ENCODE measurements at places on chromosomes 16 and 17.

DNA sequence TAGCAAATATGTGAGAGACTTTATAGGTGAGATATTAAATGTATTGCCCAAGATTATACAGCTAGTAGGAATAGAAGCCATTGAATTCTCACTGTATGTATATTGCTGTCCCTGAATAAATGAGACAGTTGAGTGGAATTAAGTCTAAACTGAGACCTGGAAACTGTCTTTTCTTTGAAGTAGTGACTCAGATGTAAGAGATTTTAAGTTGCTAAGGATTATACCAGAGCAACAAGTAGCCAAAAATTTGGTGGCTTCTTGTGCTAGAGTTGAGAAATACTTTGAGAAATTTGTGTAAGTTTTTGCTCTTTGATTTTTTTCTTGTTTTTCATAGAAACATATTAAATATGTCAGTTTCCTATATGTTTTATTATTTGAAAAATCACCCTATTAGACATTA is 58.7 kb downstream of the TANC2 start:
- H3K4me1 ChIP-seq, result peaks cover 50% of the 10 kb centered on the region
- no peak overlapping the region for H3K27ac ChIP-seq
- no peak for DNase-seq

DNA sequence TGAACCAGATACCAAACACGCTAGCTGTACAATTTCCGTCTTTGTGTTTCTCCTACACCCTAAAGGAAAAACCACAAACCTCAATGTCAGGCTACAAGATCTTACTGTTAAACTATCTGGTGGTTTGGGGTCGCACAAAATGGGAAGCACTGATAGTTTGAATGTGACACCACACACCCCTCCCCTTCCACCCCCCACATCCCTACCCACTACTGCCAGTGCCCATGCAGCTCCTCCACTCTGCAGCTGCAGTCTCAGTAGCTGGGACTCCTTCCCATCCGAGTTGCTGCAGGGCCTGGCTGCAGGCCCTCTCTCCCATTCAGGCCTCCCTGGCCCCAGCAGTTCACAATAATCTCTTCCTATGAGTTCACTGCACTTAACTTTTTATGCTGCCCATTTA is 18.4 kb downstream of the TRAP1 start:
- peaks cover 2% of the 10 kb centered on the region for H3K36me3 ChIP-seq
- H3K4me1 ChIP-seq, result peaks cover 15% of the 10 kb centered on the region
- DNase-seq, result no peak
- H3K4me3 ChIP-seq, result no peak overlapping the region
- no peak overlapping the region for H3K27ac ChIP-seq
- H3K27me3 ChIP-seq, result no peaks in the 10 kb centered on the region

- no peaks in the 10 kb centered on the region for H3K27me3 ChIP-seq
- H3K4me1 ChIP-seq, result peaks cover 72% of the 10 kb centered on the region
- H3K36me3 ChIP-seq, result no peaks in the 10 kb centered on the region
Observed at GRCh38 chr17:77437747-77438146, 297.0 kb downstream of the SEC14L1 start.

GRCh38 chr16:50282010-50282538 is 15.7 kb downstream of the ADCY7 start:
- no peak overlapping the region for H3K4me3 ChIP-seq
- H3K36me3 ChIP-seq, result peaks cover 7% of the 10 kb centered on the region

DNA sequence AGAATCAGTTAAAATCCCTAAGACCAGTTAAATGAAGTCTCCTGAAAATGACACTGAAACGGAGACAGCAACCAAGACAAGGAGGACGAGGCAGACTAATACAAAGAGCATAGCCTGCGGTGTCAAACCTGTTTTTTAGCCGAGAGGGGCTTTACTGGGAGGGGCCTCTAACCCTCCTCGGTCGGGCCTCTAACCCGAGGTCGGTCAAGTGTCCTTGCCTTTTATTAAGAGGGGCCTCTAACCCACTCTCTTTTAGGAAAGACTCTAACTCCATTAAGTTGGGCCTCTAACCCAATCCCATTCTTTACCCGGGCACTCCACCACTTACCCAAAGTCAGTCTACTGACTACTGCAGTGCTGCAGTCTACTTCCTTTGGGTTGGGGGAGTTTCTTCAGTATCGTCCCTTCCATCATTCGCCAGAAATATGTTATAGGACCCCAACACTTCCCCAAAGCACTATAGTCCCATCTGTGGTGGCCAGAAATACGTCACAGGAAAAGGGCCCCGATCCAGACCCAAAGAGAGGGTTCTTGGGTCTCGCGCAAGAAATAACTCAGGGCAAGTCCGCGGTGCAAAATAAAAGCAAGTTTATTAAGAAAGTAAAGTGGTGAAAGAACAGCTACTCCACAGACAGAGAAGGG is 39.2 kb upstream of the ARL4D start:
- peak overlapping the region; percentile 69 for H3K4me3 ChIP-seq
- peaks cover 2% of the 10 kb centered on the region for H3K36me3 ChIP-seq
- peak overlapping the region; percentile 99 for H3K27ac ChIP-seq
- peaks cover 29% of the 10 kb centered on the region for H3K4me1 ChIP-seq

GRCh38 chr17:59439262-59439661 is 107.8 kb downstream of the YPEL2 start:
- no peak for DNase-seq
- no peaks in the 10 kb centered on the region for H3K36me3 ChIP-seq
- no peak overlapping the region for H3K27ac ChIP-seq
- peaks cover 40% of the 10 kb centered on the region for H3K4me1 ChIP-seq

DNA sequence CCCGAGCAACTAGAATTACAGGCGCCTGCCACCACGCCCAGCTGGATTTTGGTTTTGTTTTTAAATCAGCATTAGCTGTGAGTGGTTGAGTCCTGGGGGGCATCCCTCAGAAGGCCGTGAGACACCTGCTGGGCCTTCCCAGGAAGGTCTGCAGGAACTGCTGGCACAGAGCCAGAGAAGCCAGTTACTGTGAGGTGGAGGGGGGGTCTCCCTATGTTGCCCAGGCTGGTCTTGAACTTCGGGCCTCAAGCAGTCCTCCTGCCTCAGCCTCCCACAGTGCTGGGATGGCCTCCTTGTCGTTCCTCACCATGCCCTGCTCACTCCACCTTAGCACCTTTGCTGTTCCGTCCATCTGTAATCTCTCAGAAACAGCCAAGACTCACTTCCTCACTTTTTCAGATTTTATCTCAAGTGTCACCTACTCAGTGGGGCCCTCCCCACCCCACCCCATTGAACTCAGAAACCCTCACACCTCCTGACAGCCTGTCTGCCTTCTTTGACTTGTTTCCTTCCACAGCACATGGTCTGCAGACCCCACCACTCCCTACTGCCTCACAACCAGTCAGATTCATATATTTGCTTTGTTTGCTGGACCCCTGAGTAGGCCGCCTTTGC is 62.3 kb downstream of the WSB1 start:
- H3K36me3 ChIP-seq, result no peaks in the 10 kb centered on the region
- no peak overlapping the region for H3K4me3 ChIP-seq
- DNase-seq, result no peak
- H3K27ac ChIP-seq, result no peak overlapping the region
- peaks cover 31% of the 10 kb centered on the region for H3K4me1 ChIP-seq

- H3K36me3 ChIP-seq, result peaks cover 6% of the 10 kb centered on the region
- H3K27ac ChIP-seq, result no peak overlapping the region
- peaks cover 11% of the 10 kb centered on the region for H3K4me1 ChIP-seq
Observed at GRCh38 chr17:80640366-80641084, 95.9 kb downstream of the RPTOR start.

GRCh38 chr16:86524029-86524428 is 13.7 kb downstream of the FOXF1 start:
- no peak overlapping the region for H3K4me3 ChIP-seq
- peaks cover 59% of the 10 kb centered on the region for H3K27me3 ChIP-seq
- H3K4me1 ChIP-seq, result peaks cover 3% of the 10 kb centered on the region

GRCh38 chr16:68234188-68235107 is 1.5 kb downstream of the ESRP2 start:
- peaks cover 17% of the 10 kb centered on the region for H3K4me1 ChIP-seq
- no peaks in the 10 kb centered on the region for H3K36me3 ChIP-seq
- no peak for DNase-seq
- H3K4me3 ChIP-seq, result no peak overlapping the region

DNA sequence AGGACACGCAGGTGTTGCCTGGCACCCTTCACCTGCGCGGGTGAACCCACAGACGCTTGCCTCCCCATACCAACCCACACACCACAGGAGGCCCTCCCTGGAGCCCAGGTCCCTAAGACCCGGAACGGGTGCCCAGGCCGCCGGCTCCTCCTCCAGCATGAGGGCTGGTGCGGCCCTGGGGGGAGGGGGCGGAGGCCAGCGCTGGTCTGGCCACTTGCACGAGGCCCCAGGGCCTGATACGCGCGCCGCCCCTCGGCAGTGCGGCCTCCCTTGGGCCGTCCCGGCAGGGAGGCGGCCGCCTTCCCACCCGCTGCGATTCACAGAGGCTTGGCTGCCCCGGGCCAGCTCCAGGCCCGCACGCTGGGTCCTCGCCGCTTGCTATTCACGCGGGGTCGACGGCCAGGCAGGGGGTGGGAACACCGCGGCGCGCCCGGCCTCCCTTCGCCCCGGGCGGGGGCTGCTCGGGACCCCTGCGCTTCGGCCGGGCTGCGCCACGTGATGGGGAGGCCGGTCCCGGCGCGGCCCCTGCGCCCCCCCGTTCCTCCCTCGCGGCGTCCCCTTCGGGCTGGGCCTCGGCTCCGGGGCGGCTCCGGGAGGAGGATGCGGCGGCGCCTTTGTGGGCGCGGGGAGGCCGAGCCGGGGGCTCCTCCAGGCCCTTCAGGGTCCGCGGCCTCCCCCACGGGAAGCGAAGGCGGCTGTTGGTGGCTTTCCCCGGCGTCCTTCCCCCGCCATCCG is 685 bp downstream of the FASN start:
- peak; percentile 92 for DNase-seq
- H3K36me3 ChIP-seq, result peaks cover 4% of the 10 kb centered on the region
- peak overlapping the region; percentile 67 for H3K4me3 ChIP-seq
- H3K27me3 ChIP-seq, result no peaks in the 10 kb centered on the region
- peak overlapping the region; percentile 32 for H3K27ac ChIP-seq
- peaks cover 22% of the 10 kb centered on the region for H3K4me1 ChIP-seq

GRCh38 chr16:80161799-80162739 is 378.7 kb upstream of the DYNLRB2 start:
- H3K4me3 ChIP-seq, result no peak overlapping the region
- DNase-seq, result no peak
- H3K36me3 ChIP-seq, result no peaks in the 10 kb centered on the region
- H3K27me3 ChIP-seq, result no peaks in the 10 kb centered on the region
- H3K4me1 ChIP-seq, result peaks cover 6% of the 10 kb centered on the region

- no peak overlapping the region for H3K4me3 ChIP-seq
- peak overlapping the region; percentile 67 for H3K27ac ChIP-seq
- H3K27me3 ChIP-seq, result no peaks in the 10 kb centered on the region
- no peak for DNase-seq
Observed at GRCh38 chr16:20873331-20873730, 26.8 kb downstream of the DCUN1D3 start.

DNA sequence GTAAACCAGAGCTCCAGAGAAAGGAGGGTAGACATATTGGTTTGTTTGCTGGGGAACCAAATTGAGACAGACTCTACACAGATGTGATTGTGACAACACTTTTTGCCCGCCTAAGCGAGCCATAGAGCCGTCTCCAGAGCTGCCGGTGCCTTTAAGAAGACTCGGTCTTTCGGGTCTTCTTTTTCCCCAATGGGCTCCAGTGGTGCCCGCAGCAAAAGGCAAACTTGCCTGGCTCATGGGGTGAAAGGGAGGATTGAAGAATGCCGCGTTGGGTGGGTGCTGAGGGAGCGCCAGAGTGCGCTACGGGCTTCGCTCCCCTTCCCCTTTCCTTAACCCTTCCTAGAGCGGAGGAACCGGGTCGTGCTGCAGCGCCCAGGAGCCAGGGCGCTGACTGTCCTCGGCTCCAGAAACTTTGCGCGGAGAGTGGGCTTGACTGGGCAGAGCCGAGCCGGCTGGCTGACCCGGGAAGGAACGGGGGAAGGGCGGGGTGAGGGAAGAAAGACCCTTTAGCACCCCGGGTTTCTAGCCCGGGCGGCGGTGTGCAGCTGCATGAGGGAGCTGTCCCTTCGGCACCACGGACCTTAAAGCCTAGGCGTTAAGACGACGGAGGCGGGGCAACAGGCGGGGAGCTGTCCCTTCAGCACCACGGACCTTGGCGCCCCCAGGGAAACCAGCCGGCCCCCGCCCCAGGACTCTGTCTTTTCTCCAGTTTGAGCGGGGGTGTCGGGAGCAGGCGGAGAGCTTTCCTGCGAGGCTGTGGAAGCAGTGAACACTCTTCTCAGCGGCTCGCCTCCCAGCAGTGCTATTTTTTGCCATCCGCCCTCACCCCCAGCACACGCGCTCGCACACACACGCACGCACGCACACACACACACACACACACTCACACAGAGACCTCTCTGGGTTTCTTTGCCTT is at the start of gene CACNG3:
TSS of gene CACNG3 (plus strand) at position 880 of the 916 bp plus-strand sequence. CDS start 420 bp downstream, outside the sequence.
- H3K27ac ChIP-seq, result no peak within 1 kb of the TSS
- no peaks in the 10 kb centered on the region for H3K36me3 ChIP-seq
- no peaks in the 10 kb centered on the region for H3K4me1 ChIP-seq
- H3K4me3 ChIP-seq, result no peak within 1 kb of the TSS
- no peak for DNase-seq

GRCh38 chr17:35447499-35447898 is 1.1 kb downstream of the SLFN13 start:
- no peaks in the 10 kb centered on the region for H3K36me3 ChIP-seq
- H3K27me3 ChIP-seq, result peaks cover 12% of the 10 kb centered on the region
- no peak overlapping the region for H3K27ac ChIP-seq
- DNase-seq, result no peak

GRCh38 chr17:10198509-10199249 is at the start of gene GAS7:
Gene GAS7, minus strand, starts transcription at chr17:10198606.
- H3K4me3 ChIP-seq, result peak within 1 kb of the TSS; percentile 73
- no peak within 1 kb of the TSS for H3K27ac ChIP-seq
- H3K36me3 ChIP-seq, result peaks cover 4% of the 10 kb centered on the region
- peaks cover 15% of the 10 kb centered on the region for H3K27me3 ChIP-seq
- H3K4me1 ChIP-seq, result peaks cover 11% of the 10 kb centered on the region

All from chondrocyte (in vitro differentiated cells).